A549 treated with AZD2906 at 1 μM for 4 hours (cell line): ENCODE measurements at places on chromosomes 11 and 22. TPM values are rescaled to one million over a fixed set of nuclear protein-coding genes. Genes with fewer than 3 reads are reported as not detected.

The SLC22A12 gene
- total RNA-seq = not detected in 5 replicates

The GNAZ gene
- 2.3 to 3.1 TPM (median 2.6 TPM) in 5 replicates for total RNA-seq

The TRIM3 gene
- 13.7 to 19.7 TPM (median 19.0 TPM) in 5 replicates for total RNA-seq

The TLCD5 gene
- 5.3 to 7.8 TPM (median 7.2 TPM) in 5 replicates for total RNA-seq

The LDHAL6A gene
- not detected in 5 replicates for total RNA-seq

The SLC17A6 gene
- not detected in 5 replicates for total RNA-seq

The SPI1 gene
- 0.10 TPM in 1 of 5 replicates, not detected in the others for total RNA-seq

The TPH1 gene
- 0.01 to 0.03 TPM (median 0.02 TPM) in 5 replicates for total RNA-seq

The MAP6 gene
- total RNA-seq = 1.4 to 1.8 TPM (median 1.6 TPM) in 5 replicates
